ENCODE measurements at places on chromosomes 12 and 14. TPM values are rescaled to one million over a fixed set of nuclear protein-coding genes. Genes with fewer than 3 reads are reported as not detected.
A peak's percentile ranks its signal among the peaks of the same experiment; 100 is the strongest.

- DNase-seq, result no peak
Measured at GRCh38 chr14:61925043-61925442, 162.8 kb downstream of the SNAPC1 start.

DNA sequence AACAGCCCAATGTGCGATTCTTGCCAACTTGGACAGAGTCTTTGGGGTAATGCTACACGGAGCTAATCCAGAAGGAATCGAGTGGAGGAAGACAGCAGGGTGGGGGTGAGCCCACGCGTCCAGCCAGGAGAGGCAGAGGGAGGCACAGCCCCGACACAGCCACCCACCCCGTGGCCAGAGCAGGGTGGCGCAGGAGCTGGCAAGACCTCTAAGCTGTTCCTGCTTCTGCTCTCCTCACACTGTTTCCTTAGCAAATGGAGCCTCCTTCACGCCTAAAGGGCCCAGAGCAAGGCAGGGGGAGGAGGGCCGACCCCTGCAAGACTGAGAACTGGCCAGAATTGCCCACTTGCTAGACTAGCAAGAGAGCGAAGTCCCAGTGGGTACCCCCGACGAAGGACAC, 91.5 kb downstream of the FBXL14 start:
- peak; percentile 84 for DNase-seq

- DNase-seq, result no peak
Measured at GRCh38 chr12:19885093-19885812, 446.0 kb downstream of the AEBP2 start.

- no peak for DNase-seq
Measured at GRCh38 chr14:93927800-93928145, 629 bp downstream of the FAM181A start.

DNA sequence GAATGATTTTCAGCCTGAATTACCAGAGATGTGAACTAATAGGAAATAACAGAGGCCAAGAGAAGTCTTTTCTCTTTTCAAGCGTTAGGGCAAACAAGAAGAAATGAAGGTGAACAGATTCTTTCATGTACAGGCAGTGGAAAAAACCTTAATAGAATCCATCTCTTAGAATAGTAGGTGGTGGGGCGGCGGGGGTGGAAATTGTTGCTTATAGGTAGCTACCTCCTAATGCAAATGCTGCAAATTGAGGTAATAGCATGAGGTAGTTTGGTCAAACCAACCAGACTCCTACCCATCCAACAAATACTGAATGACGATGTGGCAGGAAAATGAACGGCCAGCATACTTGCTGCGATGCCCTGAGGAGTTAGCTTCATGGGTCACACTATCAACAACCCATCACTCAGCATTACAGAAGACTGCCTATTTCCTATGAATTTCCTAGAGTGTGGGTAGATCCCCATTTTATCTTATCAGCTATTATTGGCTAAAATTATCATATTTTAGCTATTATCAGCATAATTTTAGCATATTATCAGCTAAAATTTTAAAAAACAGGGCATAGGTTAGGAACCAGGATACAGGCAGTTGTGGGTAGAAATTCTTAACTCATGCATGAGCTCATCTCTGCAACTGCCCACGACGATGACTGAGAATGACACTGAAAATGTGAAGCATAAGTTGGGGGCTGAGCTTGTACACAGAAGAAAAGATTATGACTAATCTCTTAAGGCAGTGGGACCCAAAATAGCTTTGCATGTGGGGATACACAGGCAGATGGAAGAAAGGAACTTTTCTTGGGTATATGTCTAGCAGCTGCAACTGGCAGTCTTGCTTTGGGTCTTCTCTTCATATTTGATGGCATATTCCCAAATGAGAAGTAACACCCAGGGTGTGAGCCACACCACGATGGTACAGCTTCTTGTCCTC, 68.7 kb downstream of the NIN start:
- DNase-seq, result no peak

DNA sequence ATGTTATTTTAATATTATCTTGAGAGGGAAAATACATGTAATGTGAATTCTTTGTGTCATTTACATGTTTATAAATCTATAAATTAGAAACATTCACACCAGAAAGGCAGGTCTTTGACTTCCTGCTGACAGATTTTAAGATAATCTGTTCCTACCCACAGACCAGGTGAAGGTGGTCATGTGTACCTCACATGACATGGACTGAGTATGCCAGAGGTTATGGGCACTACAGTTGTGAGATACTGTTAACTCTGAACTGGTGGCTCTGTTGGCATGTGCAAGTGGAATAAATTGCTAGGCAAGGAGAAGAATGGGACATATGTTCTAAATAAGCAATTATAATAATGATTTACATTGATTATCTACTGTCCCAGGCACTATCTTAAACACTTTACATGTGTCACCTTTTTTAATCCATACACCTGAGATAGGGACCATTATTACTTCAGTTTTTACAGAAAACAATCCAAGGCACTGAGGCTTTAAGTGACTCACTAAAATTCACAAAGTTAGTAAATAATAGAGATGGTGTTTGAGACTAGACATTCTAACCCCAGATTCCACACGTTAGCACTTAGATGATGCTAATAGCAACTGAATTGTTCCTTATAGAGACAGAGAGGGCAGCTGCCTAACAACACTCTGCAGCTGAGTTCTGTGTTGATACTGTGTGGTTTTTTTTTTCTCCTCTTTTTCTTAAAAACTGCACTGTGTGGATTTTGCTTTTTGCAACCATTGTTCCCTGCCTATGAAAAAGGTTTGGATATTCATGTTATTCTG, 23.8 kb downstream of the SLC16A7 start:
- no peak for DNase-seq

- no peak for DNase-seq
Measured at GRCh38 chr12:18323159-18323558, 61.8 kb downstream of the PIK3C2G start.

GRCh38 chr12:46452776-46453175, 80.2 kb upstream of the SLC38A2 start:
- no peak for DNase-seq

GRCh38 chr14:64503434-64504309, at the start of gene ZBTB25:
Gene ZBTB25, minus strand, starts transcription at chr14:64503838. Its CDS starts 13,305 bp downstream, at chr14:64490533.
- DNase-seq, result peak; percentile 98

The SLC7A7 gene
- total RNA-seq, result 4.7 TPM

The CD4 gene
- 15.0 TPM for total RNA-seq
